ENCODE measurements at places on chromosomes 4 and X.

- no peak for DNase-seq
Measured at GRCh38 chr4:138235419-138235952, 6.7 kb downstream of the SLC7A11 start.

DNA sequence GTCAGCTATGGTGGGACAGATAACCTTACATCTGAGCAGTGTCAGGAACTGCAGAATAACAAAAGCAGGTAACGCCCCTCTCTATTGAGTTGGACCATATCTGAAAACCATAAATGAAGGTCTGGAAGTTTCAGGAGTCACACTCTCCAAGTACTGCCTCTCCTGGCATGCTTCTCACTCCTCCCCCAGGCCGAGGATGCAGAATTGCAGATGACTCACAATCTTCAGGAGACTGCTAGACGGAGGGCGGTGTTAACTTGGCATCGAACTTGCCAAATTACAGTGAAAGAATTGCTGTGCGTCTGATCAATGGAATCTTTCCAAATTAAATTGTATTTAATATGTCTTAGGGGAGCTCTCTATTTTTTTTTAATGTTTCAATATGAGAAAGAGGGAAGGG is 67.1 kb upstream of the TRIM2 start:
- DNase-seq = no peak

GRCh38 chr4:16686195-16686594 is 212.2 kb downstream of the LDB2 start:
- no peak for DNase-seq

- DNase-seq = no peak
Measured at GRCh38 chr4:126599746-126600145, 1033.0 kb upstream of the INTU start.

- DNase-seq = no peak
Measured at GRCh38 chr4:79296768-79297428, 29.0 kb downstream of the NAA11 start.

- DNase-seq = no peak
Measured at GRCh38 chr4:88008122-88008742, 797 bp downstream of the PKD2 start.

DNA sequence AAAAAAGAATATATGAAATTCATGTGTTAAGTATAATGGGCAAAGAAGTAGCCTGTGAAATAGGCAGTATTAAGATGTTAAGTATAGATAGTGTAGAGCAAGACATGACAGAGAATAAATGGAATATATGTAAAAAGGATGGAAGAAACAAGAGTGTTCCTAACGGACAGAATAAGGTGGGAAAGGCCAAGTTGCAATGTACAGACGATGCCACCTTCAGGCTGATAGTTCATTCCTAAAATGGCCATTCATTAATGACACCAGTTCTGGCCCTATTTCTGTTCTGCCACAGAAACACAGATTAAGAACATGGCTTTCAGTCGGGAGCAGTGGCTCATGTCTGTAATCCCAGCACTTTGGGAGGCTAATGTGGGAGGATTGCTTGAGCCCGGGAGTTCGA is 4.4 kb upstream of the FAM184B start:
- DNase-seq = no peak

- no peak for DNase-seq
Measured at GRCh38 chrX:108029928-108030711, 14.7 kb upstream of the VSIG1 start.

DNA sequence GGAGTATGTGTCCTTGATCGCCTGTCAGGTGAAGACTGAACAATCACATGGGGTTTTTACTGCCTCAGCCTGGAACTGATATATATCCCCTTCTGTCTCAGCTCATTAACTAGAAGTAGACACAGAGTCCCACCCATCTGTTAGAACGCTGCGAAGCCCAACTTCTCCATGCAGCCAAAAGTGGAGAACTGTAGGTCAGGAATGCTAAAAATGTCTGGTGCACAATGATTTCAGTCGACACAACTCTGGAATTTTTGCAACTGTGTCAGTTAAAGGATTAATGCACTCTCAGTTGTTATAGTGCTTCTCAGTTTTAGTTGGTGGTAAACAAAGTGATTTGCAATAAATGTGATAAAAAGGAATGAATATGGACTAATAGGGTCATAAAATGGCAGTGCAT is 287.2 kb downstream of the INPP4B start:
- no peak for DNase-seq

DNA sequence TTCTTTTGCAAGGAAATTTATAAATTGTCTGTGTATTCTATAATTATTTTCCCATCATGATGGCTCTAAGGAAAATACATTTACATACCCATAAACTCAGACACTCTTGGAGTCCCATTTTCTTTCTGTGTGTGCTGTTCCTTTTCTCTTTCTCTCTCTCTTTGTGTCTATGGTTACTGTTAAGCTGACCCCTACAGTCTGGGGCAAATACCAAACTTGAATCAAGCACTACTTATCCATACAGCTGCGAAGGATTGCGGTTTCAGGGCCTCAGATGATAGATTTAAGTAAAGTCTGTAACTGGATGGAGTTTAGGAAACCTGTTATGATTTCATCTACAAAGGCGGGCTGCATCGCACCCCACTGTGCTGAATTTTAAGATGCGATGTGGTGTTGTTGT is 150.2 kb downstream of the SHROOM3 start:
- no peak for DNase-seq

- no peak for DNase-seq
Measured at GRCh38 chrX:137430301-137430700, 135.6 kb upstream of the ZIC3 start.

DNA sequence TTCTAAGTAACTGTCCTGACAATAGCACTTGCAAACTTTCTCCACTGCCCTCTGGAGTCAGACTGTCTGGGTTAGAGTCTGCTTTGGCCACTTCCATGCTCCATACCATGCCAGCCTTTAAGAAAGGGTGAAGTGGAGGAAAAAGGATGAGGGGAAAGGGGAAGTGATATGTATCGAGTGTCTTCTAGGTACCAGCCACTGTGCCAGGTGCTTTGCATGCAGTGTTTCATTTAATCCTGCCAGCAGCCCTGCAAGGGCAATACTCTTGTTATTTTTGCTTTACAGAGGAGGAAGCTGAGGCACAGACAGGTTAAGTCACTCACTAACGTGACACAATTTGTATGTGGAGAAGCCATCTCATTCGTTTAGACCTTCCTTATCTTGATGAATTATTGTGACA is 55.6 kb downstream of the RTL9 start:
- DNase-seq = no peak

DNA sequence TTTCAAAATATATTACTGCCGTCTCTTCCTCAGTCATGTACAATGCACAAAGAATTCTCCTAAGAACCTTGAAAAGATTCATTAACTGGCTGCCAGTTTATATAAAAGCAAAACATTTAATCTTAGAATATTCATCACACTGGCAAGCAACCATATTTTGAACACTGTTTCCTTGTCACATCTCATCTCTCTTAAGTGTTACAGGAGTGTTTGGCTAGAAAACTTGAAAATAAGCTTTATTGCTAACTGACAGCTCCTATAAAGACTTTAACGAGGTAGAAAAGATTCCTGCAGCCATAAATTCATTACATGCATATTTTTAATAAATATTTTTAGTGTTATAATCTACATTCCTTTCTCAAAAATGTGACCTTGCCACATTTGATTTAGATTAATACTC is 149.6 kb downstream of the AFAP1 start:
- no peak for DNase-seq

DNA sequence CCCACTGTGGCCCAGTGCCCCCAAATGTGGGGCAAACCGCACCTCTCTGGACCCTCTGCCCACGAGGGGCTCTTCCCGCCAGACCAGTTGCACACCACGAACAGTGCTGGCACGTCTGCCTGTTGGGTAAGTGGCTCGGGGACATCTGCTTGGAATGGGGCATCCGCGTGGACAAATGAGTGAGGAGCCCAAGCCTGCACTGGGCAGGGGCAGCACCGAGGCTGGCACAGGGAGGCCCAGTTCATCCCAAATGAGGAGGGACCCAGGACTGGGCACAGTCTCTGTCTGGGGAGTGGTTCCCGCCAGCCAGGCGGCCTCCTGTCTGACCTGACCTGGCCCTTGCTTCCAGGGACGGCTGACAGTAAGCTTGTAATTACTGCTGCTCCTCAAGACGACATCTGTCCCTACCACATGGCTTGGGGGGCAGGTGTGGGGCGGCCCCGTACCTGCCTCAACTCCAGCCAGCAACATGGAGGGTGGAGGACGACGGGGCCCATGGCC is 3.2 kb downstream of the SPON2 start:
- DNase-seq = no peak

DNA sequence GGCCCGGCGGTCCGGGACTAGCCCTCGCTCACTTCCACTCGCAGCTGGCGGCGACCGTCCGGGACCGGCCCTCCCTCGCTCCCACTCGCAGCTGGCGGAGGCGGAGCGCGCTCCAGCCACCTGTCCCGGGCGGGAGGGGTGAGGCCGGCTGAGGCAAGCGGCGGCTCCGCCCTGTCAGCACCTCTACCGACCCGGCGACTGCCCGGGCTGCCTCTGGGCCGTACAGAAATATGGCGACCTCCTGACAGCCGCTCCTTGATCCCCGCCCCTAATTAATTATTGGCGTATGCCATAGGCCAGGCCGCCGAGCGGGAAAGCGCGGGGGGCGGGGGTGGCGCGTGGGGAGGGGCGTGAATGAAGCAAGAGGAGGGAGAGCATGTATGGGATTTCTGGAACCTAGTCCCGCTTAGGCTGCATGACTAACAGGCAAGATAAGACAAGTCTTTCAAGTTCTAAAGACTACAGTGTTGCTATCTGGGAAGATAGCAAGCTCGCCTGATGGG is at the start of gene MORC4:
MORC4 (minus strand) TSS at position 200 of the 503 bp plus-strand sequence. CDS start 243 bp downstream, outside the sequence.
- DNase-seq = peak; percentile 27

- DNase-seq = no peak
Measured at GRCh38 chr4:184668511-184669114, 19.1 kb downstream of the PRIMPOL start.

DNA sequence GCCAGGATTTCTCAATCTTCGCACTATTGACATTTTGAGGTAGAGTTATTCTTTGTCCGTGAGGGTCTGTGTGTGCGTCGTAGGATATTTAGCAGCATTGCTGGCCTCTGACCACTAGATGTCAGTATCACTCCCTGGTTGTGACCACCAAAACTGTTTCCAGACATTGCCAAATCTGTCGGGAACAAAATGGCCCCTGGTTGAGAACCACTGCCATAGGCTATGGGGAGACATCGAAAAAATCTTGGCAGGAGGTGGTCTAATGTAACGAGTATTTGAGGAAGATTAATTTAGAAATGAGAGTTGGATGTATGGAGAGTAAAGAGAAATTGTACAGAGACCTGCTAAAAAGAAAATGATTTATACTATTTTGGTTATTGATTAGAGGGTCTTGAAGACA is 108.4 kb downstream of the DOCK11 start:
- no peak for DNase-seq

DNA sequence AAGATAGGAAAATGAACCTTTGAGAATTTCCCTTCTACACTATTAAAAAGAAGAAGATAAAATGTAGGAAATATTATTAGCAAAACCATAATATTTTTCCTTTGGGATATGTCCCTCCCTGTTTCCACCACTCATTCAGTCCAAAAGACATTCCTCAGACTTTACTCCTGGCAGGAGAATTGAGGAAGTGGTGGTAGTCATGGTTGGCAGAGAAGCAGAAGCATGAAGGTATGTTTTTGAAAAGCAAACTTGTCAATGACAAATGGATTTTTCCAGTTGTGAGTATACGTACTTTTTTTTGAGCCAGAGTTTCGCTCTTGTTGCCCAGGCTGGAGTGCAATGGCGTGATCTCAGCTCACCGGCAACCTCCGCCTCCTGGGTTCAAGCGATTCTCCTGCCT is 13.7 kb downstream of the STAG2 start:
- DNase-seq = no peak

DNA sequence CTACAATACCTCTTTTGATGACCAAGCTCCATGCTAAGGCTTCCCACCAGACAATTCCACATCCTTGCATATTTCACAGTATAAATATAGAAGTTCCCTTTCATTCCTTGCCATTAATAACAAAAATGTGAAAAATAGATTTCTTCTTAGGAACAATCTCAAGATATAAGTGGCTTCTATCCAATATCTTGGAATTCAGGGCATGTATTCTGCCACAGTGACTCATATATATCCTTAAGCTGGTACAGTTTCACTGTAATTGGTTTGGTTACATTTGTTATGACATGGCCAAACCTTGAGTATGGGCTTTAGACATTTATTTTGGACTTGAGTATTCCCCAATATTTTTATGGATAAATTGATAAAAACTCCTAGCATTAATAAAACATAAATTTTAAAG is 181.7 kb upstream of the DDX53 start:
- DNase-seq = no peak

DNA sequence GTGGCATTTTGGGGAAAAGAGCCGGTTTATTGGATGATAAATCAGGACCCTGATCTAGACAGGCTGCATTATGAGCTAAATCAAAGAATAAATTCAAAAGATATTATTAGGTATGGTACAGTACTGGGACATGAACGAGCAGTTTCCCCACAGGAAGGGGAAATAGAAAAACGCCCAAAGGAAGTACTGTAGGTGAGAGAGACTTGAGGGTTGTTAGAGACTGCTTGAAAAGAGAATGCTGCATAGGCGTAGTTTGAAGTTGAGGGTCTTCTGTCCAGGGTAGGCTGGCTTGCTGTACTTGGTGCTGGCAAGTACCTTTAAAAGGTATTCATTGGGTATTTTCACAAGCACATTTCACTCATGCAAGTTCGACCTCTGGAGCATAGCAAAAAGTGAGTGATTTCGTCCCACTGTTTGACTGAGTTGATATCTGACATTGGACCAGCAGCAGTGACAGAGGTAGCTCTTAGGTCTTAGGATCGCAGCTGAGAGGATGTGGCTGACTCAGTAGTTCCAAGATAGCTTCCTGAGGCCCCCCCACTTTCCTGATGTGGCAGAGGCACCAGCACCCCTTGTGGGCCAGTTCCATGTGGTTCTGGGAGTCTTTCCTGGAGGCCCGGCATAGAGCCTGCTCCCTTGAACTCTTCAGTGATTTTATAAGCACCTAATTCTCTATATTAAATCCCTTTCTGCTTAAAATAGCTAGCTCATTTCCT is 64.3 kb downstream of the TMEM131L start:
- DNase-seq = no peak

DNA sequence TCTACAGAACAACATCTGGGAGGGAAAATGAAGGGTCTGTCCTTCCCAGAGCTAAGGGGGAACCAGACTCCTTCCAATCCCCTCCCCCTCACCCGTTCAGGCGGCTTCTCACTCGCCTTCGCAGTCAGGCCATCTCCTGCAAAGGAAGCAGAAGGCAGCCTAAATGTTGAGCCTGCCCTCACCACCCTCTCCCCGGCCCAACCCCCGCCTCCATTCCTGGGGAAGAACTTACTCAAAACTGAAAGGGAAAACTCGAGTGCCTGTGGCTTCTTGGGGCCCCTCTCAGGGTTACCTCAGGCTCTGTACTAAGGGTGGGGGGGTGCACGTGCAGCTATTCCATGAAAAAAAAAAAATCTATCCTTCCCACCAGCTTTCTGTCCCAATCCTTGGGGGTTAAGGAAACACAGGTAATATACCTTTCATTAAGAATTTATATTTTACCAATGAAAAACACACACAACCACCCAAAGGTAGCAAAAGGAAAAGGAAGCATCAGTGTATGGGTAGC is 2.4 kb downstream of the ZMYM3 start:
- no peak for DNase-seq

DNA sequence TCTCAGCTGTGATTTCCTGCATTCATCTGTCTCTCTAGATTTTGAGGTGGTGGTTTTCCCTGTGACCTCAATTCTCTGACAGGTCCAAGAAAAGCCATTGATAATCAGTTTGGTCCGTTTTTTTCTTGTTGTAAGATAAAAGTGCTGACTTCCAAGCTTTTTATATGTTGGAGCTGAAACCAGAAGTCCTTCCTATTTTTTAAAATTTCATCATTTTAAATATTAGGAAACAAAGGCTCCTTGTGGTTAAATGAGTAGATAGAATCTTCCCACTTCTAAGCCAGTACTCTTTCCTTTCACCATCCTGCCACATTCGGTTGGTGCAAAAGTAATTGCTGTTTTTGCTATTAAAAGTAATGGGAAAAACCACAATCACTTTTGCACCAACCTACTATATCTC is 18.3 kb downstream of the RNF175 start:
- DNase-seq = no peak
